HS-27A (cell line): ENCODE measurements at places on chromosomes 12 and 14.

GRCh38 chr12:89661706-89662330 lies 46.8 kb downstream of the ATP2B1 start:
- no peak for DNase-seq

GRCh38 chr12:85779768-85780167 lies 56.4 kb downstream of the RASSF9 start:
- DNase-seq = no peak

DNA sequence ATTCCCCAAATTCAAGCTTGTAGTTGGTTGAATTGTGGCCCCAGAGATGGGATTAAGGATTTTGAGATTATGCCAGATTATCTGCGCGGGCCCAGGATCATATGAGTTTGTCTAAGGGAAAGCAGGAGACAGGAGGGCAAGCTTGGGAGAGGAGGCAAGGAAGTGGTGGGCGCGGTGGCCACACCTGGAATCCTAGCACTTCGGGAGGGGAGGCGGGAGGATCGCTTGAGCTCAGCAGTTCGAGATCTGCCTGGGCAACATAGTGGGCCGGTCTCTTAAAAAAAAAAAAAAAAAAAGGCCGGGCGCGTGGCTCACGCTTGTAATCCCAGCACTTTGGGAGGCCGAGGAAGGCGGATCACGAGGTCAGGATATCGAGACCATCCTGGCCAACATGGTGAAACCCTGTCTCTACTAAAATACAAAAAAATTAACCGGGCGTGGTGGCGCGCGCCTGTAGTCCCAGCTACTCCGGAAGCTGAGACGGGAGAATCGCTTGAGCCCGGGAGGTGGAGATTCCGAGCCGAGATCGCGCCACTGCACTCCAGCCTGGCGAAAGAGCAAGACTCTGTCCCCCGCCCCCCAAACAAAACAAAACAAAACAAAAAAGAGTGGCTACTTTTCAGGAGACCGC lies 881 bp upstream of the PUS1 start:
- no peak for DNase-seq

- no peak for DNase-seq
Measured at GRCh38 chr14:94690896-94691659, 78.8 kb downstream of the GSC start.

DNA sequence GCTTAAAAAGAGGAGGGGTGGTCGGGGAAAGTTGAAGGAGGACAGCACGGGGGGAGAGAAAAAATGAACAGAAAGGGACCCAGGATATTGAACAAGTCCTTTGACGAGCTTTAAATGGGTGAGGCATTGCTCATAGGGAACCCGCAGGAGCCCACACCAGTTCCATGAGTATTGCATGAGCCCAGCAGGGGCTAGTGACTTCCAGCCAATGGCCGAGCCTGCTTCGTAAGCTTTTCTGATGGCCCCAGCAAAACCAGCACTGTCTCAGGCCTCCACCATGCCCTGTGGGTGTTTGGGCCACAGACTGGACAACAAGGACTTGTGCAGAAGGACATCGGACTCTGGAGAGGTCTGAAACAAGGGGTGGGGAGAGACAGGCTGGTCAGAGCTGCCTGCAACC lies 109.5 kb downstream of the ZFP36L1 start:
- no peak for DNase-seq

DNA sequence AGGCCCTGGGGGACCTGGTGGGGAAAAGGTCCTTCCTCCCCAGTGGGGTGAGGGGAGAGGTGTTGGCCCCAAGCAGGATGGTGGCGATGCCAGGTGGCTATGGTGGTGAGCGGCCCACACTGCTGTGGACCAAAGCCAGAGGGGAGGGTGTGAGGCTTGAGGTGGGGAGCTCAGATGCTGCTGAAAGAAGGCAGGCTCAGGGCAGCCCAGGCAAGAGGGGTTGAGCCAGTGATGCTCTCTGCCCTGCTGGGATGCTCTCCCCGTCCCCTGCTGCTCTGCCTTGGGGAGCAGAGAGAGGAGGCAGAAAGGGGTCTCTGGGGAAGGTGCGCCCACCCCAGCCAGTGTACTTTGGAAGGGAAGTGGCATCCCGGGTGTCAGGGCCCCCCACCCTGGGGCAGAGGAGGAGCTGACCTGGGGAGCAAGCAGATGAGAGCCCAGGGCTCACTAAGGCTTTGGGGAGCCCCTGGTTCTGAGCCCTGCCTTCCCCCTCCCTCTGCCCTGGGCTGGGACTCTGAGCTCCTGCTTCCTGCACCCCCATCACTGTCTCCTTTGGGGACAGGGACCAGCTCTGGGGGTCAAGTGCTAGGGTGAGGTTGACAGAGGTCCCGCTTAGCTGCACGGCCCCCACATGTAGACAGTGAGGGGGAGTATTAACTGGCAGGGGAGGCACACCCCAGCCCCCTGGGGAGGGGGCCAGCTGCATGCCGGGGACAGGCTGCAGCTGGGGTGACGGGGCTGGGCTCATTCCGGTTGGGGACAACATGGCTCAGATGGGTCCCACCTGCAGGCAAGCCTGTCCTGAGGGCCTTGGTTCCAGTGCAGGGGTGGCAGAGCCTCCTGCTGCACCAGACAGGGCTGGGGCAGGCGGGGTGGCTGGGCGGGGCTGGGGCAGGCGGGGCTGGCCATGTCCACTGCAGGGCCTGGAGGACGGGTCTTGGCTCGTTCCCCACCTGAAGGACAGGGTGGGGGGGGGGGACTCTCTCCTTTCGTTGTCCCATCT lies 124.4 kb downstream of the KIF26A start:
- DNase-seq = no peak

- DNase-seq = no peak
Measured at GRCh38 chr14:81331229-81332021, 68.7 kb downstream of the STON2 start.

- no peak for DNase-seq
Measured at GRCh38 chr12:48005001-48005749, 899 bp upstream of the COL2A1 start.
